Activated CD8-positive, alpha-beta memory T cell treated with anti-CD3 and anti-CD28 coated beads for 1 hour (primary cell): ENCODE measurements at places on chromosomes 11 and 22.
A peak's percentile ranks its signal among the peaks of the same experiment; 100 is the strongest.

- DNase-seq = no peak
These were observed 59.5 kb downstream of the TRIM29 start for GRCh38 chr11:120078397-120078796.

DNA sequence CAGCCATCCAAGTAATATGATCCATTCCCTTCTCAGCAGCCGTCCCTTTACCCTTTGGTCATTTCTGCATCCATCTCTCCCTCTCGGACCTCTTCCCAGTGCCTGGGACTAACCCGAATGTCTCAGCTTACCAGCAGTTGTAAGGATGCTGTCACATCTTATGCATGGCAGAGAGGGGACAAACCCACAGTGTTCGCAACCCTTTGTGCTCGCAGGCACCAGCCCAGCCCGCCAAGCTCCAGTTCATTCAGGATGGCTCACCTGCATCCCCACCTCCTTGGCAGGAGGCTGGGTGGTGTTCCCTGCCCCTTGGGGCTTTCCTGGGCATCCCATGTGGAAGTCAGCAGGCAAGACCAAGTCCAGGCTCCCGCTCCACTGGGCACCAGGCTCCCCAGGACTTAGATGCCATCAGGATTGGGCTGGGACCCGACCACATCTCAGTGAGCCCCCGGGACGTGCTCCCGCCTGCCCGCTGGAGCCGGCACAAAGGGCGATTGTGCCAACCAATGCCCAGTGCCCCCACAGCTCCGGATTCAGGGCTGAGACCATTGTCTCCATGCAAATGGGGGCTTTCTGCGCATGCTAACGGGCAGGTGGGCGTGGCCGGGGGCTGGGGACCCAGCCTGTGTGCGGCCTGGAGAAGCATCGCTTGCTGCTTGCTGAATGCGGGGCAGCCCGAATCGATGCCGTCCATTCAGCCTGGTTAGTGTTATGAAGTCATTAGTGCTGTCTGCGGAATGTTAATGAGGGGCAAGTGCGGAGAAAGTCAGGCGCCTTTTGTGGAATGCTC, 108.6 kb downstream of the KCNQ1OT1 start:
- DNase-seq = no peak

- no peak for DNase-seq
These were observed 714 bp downstream of the CD59 start for GRCh38 chr11:33735271-33736147.

DNA sequence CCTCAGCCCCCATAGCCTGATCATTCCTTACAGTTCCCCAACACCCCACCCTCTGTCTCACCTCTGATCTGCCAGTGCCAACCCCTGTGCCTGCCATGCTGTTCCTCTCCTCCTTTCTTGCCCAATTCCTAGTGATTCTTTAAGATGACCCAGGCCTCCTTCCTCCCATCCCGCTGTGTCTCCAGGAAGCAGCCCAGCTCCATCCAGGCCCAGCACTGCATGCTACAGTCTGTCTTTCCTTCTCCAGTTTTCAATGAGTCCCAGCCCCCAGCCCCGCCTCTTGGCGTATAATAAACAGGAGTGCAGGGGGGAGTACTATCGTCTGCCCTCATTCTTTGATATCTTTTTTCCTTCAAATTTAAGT, 12.3 kb downstream of the LTBP3 start:
- no peak for DNase-seq

- peak; percentile 23 for DNase-seq
These were observed 27.6 kb upstream of the TOLLIP start for GRCh38 chr11:1336836-1337646.

GRCh38 chr22:37971475-37972434, 12.6 kb downstream of the SOX10 start:
- no peak for DNase-seq

GRCh38 chr22:33921525-33922348, 1.5 kb upstream of the LARGE1 start:
- no peak for DNase-seq

GRCh38 chr11:109291553-109291952, 130.4 kb upstream of the C11orf87 start:
- DNase-seq = no peak

GRCh38 chr11:72160319-72160718, 24.8 kb downstream of the FOLR3 start:
- no peak for DNase-seq

- no peak for DNase-seq
These were observed 32.7 kb downstream of the FLI1 start for GRCh38 chr11:128726458-128727139.

GRCh38 chr11:63560506-63561180, 2.5 kb downstream of the PLAAT2 start:
- DNase-seq = no peak

DNA sequence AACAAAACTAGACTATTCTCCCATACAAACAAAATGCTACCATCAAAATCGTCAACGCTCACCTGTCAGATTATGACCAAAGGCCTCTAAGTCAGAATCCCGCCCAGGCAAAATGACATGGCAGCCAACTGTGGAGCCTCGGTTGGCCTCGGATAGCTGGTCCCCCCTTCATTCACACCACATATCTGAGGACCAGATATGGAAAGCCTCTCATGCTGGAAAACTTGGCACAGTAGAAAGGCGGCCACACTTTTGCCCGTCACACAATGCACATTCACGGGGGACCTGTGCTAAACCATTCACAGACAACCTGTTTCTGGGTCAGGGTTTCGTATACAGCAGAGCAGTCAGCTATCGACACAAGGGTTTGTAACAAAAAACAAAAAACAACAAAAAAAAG, 11.2 kb downstream of the MAPK1 start:
- DNase-seq = no peak

DNA sequence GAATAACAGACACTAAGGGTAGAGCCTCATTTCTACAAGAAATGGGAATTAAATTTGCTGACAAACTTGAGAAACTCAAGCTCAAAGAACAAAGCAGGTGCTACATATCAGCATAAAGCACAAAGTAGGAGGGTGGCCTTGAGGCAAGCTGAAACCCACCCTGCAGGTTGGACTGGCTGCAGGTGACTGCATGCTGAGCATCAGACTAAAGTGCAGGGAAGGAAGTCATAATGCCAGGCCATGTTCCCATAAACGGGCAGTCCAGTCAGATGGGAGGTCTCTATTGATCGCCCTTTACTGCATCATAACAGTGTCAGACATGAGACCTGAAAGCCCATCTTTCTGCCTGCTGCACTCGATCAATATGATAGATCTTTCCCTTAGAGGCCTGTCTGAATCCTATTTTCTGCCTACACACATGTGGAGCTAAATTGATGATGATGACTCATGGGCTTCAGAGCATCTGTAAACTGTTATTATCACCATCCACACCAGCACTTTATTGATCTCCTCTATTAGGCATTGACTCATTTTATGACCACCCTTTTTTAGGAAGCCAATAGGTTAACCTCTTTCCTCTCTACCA, 224.5 kb upstream of the DDI1 start:
- no peak for DNase-seq

DNA sequence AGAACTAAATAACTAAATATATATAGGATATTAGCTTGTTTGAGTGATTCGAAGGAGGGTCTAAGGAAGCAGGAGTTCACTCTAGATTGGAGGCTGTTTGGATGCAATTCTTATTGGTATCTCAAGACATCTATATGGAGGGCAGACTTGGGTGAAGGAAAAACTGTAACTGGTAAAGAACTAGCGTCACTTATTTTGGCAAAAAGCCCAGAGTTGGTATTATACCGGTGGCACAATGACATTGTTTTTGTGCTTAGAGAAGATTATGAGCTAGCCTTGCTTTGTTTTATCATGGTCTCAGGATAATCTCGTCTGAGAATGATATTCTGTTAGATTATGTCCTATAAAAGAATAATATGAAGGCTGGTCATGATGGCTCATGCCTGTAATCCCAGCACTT, 6.0 kb upstream of the SLC35F2 start:
- DNase-seq = no peak

DNA sequence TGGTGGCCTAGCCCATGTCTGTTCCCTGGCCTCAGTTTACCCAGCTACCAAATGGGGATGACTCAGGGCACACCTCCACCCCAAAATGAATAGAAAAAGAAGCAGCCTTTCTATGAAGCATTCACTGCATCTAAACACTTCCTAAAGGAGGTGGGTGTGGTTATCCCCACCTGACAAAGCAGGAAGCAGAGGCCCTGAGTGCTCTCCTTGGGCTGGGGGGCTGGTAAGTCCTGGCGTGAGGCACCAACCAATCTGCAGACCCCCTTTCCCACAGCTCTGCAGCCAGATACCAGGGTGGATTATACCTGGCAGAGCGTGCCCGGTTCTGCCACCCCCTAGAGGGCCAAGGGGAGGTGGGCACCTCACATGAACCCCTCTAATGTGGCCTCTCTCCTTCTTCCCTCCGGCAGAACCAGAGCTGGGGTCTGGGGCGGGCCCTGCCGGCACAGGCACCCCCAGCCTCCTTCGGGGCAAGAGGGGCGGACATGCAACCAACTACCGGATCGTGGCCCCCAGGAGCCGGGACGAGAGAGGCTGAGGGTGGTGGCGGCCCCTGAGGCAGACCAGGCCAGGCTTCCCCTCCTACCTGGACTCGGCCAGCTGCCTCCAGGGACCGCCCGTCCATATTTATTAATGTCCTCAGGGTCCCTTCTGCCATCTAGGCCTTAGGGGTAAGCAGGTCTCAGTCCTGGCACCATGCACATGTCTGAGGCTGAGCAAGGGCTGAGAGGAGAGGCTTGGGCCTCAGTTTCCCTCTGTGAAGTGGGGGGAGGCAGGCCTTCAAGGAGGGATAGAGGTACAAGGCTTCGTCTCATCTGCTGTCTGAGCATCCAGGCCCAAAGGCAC, 9.2 kb downstream of the RHBDD3 start:
- no peak for DNase-seq

- no peak for DNase-seq
These were observed 31.9 kb downstream of the FLI1 start for GRCh38 chr11:128725630-128726319.

DNA sequence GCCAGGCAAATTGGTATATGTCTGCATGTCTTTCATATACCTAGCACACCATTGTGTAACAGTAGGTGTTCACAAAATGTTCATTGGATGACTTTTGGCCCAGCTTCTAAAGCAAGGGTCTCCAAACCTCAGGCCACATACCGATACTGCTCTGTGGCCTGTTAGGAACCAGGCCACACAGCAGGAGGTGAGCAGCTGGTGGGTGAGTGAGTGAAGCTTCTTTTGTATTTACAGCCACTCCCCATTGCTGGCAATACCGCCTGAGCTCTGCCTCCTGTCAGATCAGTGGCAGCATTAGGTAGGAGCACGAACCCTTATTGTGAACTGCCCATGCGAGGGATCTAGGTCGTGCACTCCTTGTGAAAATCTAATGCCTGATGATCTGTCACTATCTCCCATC, 836.6 kb downstream of the NTM start:
- no peak for DNase-seq

- no peak for DNase-seq
These were observed 3.4 kb downstream of the WEE1 start for GRCh38 chr11:9576701-9577381.

- DNase-seq = no peak
These were observed 7.7 kb upstream of the DLAT start for GRCh38 chr11:112017538-112017937.

DNA sequence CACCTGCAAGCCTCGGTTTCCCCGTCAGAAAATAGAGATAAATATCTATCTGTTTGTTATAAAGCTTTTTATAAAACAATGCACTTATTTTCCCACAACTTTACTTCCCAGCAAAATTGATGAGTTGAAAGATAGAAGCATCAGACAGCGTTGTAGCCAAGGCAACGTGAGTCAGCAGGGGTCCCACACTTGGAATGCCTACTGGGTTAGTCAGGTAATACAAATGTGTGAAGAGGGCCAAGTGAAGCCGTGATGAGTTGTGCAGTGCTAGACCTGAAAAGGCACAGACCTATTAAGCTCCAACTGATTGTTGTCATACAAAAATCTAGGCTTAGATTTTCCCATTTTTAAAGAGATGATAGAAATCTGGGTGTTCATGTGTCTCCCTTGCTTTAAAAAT, 118.7 kb downstream of the PGR start:
- no peak for DNase-seq

DNA sequence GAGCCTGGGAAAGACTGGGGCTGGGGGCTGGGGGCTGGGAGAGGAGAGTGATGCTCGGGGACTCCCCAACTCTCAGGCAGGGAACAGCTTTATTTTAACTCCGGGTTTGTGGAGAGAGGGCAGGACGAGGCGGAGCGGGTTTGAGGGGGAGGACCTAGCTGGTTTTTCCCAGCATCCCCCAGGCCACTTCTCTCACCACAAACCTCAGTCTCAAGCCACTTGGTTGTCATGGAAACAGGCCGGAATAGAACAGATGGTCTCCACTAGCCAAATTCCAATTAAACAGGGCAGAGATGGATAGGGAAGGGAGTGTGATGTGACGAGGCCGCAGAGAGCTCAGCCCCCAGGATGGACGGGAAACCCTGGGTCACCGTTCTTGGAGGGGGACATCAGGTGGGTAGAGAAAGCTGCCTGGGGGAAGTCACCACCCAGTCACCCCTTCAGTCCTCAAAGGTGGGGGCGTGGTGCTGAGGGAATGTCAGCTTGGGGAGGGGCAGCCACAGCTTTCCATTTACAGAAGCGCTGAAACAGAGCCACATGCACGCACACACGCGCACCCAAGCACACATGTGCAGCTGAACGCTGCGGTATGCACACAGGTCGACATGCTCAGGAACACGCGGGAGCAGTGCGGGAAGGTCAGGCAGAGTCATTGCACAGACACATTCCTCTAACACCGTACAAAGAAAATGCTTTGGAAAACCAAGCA, 19.2 kb downstream of the NECTIN1 start:
- DNase-seq = no peak

DNA sequence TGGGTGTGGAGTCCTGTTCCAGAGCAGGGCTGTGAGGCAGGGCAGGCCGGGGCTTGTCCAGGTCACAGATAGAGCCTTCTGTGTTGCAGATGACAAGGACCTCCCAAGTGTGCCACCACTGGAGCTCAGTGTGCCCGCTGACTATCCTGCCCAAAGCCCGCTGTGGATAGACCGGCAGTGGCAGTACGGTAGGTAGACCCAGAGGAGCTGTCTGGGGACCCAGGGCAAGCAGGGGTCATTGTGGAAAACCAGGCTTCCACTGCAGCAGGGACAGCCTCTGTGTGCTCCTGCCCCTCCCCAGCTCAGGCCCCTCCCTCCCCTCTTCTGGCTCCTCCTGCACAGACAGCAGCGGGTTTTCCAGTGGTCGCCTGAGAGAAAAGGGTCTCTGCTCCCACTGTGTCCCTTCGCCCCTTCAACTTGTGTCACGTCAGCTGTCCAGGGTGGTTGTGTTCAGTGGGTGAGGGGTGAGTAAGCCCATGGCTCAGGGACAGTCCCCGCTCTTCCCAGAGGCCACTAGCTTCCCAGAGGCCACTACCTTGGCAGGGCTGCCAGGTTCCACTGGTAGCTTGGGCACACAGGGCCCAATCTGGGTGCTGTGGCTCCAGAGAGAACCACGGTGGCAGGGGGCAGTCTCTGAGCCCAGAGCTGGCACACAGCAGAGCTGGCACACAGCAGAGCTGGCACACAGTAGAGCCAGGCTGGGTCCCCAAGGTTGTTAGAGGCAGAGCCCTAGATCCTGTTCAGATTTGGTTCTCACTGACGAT, 78.4 kb downstream of the MED15 start:
- DNase-seq = no peak

GRCh38 chr11:21769188-21769587, 423.7 kb upstream of the ANO5 start:
- no peak for DNase-seq

GRCh38 chr11:117906126-117906525, 23.1 kb downstream of the TMPRSS13 start:
- DNase-seq = no peak
